ENCODE measurements at places on chromosomes 11 and 22. TPM values are rescaled to one million over a fixed set of nuclear protein-coding genes. Genes with fewer than 3 reads are reported as not detected.

DNA sequence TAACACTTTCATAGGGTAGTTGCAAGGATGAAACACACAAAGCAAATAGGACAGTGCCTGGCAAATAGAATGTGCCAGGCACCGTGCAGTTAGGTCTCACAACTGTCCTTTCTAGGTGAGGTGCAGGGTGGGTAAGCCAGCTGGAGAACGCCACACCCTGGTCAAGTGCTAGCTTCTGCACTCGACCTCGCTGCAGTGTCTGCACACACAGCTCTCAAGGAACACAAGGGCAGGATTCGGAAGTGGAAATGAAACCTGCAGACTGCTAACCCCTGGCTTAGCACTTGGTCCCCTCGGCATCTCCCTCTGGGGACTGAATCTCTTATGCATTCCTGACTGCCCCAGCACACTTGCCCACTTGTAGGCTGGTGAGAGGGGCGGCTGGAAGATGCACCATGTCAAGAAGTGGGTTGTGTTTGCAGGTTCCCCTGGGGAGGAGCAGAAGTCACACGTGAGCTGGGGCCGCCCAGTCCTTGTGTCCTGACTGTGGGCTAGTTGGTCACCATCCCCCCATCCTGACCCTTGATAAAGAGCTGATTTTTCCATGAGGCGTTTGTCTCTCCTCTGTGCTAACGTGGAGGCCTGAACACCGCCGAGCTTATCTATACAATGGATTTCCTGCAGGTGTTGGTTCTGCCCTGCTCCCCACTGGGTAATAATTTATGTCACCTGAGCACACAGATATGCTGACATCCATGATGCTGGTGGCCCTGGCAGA is 89.0 kb downstream of the MICAL2 start:
- no peak for DNase-seq

Gene MUC6
- 10.6 TPM for polyA plus RNA-seq

Gene HMOX1
- polyA plus RNA-seq: 38.1 TPM

Gene MPZL3
- 5.3 TPM for polyA plus RNA-seq

Gene RASGRP2
- polyA plus RNA-seq: 3.1 TPM

- no peak for DNase-seq
These were observed 60.1 kb upstream of the PHF21B start for GRCh38 chr22:45069925-45070324.

Gene FRMD8
- polyA plus RNA-seq: 15.5 TPM

Gene TMEM191B
- polyA plus RNA-seq: 0.83 TPM

DNA sequence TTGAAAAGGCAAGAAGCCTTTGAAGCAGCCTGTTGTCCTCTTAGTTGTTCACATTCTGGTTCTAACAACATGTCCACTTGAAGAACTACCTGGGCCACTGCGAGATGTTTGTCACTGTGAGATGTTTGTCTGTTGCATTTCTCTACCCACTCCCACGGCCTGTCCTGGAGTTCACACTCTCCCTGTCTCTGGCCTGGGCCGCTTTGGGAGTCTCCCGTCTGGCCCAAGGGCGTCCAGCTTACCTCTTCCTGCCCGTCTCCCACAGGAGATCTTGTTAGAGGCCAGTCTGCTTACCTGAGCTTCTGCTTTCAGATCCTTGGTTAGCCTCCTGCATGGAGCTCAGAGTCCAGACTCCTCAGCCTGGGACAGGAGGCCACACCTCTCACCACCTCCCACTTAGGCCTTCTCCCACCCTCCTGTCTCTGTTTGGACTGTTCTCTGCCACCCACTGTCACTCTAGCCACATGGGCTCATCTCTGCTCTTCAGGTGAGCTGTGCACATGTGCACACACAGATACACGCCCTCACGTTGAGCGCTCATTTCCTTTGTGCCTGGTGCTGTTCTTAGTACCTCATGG is 66.0 kb downstream of the TBC1D22A start:
- DNase-seq: no peak

GRCh38 chr22:45225732-45226502 is 14.8 kb downstream of the KIAA0930 start:
- DNase-seq: no peak

DNA sequence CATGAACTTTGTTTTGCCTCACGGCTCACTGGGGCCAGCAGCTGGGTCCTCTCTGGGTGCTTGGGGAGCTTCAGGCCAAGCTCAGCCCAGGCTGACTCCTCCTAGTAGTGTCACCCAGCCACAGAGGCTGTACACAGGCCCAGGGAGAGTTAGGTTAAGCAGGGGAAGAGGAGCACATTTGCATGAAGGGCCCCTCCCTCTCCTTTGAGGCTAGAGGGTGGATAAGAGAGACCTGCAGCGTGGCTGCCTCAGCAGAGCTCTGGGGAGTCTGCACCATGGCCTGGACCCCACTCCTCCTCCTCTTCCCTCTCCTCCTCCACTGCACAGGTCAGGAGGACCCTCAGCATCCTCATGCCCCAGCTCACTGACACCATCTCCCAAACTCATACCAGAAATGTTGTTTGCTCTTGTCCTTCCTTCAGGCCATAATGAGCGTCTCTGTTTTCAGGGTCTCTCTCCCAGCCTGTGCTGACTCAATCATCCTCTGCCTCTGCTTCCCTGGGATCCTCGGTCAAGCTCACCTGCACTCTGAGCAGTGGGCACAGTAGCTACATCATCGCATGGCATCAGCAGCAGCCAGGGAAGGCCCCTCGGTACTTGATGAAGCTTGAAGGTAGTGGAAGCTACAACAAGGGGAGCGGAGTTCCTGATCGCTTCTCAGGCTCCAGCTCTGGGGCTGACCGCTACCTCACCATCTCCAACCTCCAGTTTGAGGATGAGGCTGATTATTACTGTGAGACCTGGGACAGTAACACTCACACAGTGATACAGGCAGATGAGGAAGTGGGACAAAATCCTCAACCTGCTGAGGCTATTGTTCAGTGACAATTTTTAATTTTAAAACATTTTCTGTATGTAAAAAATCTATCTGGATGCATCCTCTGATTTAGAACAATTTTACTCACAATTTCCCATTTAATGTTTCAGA is 82.4 kb upstream of the VPREB1 start:
- DNase-seq: no peak

DNA sequence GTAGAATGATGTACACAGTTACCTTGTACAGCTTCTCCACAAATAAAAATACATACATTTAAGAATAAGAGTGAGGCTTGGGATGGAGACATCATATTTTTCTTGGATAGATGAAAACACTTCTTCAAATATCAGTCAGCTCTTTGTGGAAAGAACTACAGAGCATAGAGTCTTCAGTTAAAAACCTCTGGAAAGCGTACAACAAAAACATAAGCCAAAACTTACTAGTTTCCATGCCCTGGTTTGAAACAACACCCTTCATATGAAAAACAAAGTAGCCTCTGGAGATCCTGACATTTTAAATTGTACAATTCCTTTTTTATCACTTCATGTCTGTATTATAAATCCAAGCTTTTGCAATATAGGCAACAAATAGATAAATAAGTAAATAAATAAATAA is 7.0 kb upstream of the CEP126 start:
- DNase-seq: no peak

Gene HIRA
- polyA plus RNA-seq: 35.5 TPM

GRCh38 chr11:76123248-76123647 is 83.1 kb downstream of the WNT11 start:
- DNase-seq: no peak

GRCh38 chr11:8754241-8754640 is 71.6 kb downstream of the RPL27A start:
- DNase-seq: no peak

GRCh38 chr22:42752912-42753311 is 32.2 kb upstream of the A4GALT start:
- no peak for DNase-seq

DNA sequence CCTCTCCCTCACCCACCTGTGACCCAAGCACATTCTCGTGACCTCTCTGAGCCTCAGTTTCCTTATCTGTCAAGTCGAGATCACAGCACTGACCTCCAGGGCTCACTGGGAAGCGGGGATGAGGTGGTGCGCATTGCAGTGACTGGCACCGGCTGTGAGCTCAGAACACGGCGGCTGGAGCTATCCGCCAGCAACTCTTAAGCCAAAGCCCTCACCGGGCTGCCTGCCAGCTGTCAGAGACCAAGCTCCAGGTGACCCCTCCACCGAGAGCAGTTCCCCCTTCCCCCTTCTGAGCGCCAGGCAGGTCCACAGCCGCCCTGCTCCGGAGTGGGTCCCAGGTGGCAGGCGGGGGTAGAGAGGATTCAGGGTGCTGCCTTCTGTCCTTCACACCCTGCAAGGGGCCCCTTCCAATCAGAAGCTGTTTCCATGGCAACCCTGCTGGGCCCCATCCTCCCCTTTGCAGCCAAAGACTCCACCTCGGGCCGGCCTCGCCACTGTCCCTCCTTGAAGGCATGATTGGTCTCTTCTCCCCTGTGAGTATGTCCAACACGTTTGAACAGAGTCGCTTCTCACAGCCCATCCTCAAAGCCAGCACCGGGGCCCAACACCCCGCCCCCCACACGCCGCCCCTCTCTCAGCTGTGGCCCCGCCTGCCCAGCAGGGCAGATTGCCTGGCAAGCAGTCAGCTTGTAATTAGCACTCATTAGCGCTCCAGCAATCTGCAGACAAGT is 98.7 kb downstream of the WNT7B start:
- no peak for DNase-seq

- no peak for DNase-seq
These were observed 1.7 kb upstream of the PLAAT2 start for GRCh38 chr11:63564784-63565350.

Gene OR5B21
- not detected for polyA plus RNA-seq

DNA sequence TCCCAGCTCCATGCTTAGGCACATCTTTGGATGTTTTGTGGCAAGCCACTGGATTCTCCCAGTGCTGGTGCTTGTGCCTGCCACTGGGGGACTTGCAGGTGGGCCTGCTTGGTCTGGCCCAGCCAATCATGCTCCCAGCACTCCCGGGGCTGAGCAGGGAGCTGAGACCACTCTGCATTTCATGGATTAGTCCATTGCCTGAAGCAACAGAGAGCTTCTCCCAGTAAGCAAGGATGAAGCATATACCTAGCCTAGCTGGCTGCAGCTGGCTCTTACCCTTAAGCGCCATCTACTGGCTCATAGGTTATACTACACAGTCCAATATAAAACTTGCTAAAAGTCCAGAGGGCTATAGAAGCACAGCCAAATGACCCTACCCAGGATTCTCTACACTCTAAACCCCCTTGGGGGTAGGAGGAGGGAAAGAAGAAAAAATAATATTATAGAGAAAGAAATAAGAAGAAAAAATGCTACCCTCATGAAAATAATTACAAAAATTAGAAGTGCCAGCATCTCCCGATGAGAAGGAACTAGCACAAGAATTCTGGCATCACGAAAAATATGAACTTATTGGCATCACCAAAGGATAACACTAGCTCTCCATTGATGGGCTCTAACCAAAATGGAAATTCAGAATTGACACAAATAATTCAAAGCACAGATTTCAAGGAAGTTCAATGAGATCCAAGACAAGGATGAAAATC is 275.3 kb downstream of the C11orf87 start:
- no peak for DNase-seq

DNA sequence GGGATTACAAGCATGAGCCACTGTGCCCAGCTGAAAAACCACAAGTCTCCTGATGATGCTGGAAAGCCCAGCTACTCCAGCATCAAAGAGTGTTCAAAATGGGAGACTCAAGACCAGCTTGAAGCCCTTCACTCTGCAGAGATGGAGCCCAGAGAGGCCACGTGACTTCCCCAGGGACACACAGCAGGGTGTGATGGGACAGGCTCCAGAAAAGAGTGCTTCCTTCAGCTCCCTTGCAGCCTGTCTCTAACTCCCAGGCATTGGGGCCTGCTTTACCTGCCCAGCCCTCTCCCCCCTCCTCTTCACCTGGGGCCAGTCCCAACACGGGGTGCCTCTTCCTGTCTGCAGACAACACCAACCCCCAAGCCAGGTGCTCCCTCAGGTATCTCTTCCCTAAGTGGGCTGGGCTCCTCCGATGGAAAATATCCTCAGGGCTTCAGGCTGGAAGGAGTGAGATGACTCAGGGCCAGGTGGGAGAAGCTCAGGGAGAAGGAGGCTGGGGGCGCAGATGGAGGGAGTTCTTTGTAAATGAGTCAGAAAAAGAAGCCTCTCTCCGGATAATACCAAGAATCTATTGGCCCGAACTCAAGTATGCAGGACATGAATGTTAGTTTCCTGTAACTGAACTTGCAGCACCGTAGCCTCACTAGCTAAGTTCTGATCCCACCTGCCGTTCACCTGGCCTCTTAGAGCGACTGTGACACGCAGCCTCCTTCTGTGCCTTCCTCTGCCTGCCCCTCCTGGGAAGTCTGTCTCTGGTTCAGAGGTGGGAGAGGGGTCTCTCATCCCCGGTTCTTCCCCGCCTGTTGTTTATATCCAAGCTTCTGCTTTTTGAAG is 326.6 kb downstream of the MN1 start:
- no peak for DNase-seq

Gene F2
- polyA plus RNA-seq: 0.35 TPM

GRCh38 chr22:42951093-42951710 is 63.7 kb downstream of the PACSIN2 start:
- no peak for DNase-seq

- DNase-seq: no peak
These were observed 868 bp upstream of the SYCE3 start for GRCh38 chr22:50563413-50564160.

Gene TST
- polyA plus RNA-seq: 38.6 TPM

DNA sequence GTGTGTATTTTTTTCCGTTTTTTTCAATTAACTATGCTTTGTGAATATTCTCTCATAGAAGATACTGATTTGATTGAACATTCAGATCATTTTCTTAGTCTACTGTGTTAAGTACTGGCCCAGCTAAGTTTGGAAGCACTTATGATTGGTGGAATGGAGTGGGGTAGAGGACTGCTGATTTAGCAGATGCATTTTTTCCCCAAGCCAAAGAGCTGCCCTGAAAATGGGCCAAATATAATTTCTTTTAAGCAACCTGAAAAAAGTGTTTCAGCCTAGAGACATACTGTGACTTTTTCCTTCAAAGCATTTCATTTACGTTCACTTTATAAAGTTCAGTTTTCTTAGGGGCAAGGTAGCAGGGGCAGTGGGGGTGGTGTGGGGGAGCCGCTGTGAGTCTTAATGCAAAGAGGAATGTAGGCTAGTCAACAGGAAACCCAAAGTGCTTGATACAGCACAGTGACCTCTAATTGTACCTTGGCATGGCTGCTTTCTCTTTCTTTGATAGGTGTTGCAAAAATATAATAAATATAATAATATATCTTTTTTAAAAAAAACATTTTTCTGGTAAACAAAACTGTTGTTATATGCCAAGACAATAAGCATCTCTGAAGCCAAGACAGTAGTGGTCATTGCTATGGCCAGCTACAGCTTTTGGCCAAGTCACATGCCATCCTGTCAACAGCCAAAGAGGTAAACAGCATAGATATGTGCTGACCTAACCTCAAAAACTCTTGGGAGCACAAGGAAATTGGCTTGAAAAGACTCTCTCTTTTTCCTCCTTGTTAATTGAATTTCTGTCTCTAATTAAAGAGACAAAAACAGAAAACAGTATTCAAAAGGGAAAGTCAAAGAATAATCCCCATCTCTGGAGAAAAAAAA is 58.8 kb downstream of the LIF start:
- no peak for DNase-seq

Gene MS4A15
- not detected for polyA plus RNA-seq

- no peak for DNase-seq
These were observed 9.8 kb downstream of the CYP2R1 start for GRCh38 chr11:14882196-14882595.
